Activated CD4-positive, alpha-beta T cell treated with anti-CD3 and anti-CD28 coated beads, Interleukin-2, amount 10 ng/mL, durations not matched to agents 24 days and 14 days (primary cell): ENCODE measurements at places on chromosomes 2 and 18. TPM values are rescaled to one million over a fixed set of nuclear protein-coding genes. Genes with fewer than 3 reads are reported as not detected.

DNA sequence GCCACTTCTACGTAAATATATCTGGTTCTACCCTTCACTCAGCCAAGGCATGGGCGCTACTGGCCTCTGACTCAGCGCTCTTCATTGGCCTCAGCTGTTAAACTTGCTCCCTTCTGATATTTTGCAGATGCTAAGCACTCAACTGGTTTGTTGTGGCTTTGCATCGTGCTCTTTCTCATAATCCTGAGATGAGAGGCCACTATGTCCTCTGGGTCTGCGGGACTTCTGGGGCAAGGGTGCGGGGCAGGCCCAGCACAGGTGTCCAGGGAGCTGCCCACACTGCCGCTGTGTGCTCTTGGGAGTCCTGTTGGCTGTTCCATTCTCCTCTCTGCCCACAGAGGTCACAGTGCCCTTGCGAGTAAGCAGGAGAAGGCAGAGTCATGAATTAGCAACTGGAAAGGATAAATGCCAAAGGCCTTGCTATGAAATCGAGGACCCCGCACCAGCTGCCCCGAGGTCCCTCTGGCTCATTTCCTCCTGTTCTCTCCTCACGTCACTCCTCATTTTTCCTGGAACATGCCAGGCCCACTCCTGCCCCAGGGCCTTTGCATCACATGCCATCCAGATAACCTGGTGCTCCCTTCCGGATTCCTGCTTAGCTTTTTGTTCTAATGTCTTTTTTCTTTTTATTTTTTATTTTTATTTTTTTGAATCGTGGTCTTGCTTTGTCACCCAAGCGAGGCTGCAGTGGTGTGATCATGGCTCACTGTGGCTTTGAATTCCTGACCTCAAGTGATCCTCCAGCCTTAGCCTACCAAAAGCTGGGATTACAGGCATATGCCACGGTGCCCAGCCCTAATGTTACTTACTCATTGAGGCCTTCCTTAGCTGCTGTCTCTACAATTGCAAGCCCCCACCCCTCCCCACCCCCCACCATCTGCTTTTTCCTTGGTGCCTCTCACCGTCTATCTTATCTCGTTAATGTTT is 34.9 kb upstream of the MAT2A start:
- H3K27me3 ChIP-seq = peaks cover 2% of the 10 kb centered on the region

- no peak for DNase-seq
- H3K36me3 ChIP-seq = no peaks in the 10 kb centered on the region
- no peak overlapping the region for H3K4me3 ChIP-seq
- no peak overlapping the region for H3K27ac ChIP-seq
These were observed 16.2 kb upstream of the SCG2 start for GRCh38 chr2:223618172-223619035.

DNA sequence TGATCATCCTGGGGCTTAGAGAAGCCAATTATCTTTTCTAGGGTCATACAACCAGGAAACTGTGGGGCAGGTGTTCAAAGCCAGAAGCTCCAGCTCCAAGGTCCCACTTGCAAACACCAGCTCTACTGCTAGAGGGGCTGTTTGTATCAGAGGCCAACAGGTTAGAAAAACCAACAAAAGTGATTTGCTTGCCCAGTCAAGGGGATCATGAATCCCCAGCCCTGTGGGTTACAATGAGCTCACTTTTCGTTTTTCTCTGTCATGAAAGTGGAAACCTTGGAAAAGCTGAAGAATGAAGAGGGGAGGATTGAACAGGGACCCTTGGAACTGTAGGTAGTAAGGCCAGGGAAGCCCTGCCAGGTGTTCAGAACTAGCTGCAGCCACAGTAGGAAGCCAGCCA is 119.2 kb downstream of the SPP2 start:
- no peak overlapping the region for H3K4me3 ChIP-seq
- H3K36me3 ChIP-seq = no peaks in the 10 kb centered on the region
- H3K4me1 ChIP-seq = peaks cover 4% of the 10 kb centered on the region
- H3K27me3 ChIP-seq = peaks cover 14% of the 10 kb centered on the region
- no peak for DNase-seq

GRCh38 chr2:165219481-165219880 is 15.6 kb upstream of the SCN3A start:
- no peak overlapping the region for H3K4me3 ChIP-seq
- no peaks in the 10 kb centered on the region for H3K36me3 ChIP-seq
- no peaks in the 10 kb centered on the region for H3K4me1 ChIP-seq
- no peak overlapping the region for H3K27ac ChIP-seq

Gene SERPINB12
- total RNA-seq = not detected in 2 replicates

Gene NTSR2
- total RNA-seq = not detected in 2 replicates
